ENCODE measurements at places on chromosomes 5 and 9. TPM values are rescaled to one million over a fixed set of nuclear protein-coding genes. Genes with fewer than 3 reads are reported as not detected.

NRG2 gene
- 0.24 TPM for total RNA-seq

SPATA31D4 gene
- total RNA-seq = not detected

DNA sequence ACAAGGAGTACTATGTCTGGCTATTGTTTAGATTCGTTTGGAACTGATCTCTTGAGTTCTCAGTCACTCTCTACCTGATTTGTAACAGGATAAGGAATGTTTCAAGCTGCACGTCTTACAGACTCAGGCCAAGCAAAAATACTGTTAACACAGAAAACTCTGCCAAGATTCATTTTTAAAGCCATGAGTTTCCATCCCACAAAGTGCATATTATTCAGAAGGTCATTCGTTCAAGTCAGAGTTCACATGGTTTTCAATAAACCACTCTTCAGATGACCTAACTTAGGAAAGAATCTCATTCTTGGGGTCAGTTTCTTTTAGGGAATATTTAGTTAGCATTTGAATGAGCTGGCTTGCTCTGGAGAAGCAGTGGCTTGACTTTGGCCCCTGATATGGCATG is 49.3 kb downstream of the F2R start:
- no peak for DNase-seq

DNA sequence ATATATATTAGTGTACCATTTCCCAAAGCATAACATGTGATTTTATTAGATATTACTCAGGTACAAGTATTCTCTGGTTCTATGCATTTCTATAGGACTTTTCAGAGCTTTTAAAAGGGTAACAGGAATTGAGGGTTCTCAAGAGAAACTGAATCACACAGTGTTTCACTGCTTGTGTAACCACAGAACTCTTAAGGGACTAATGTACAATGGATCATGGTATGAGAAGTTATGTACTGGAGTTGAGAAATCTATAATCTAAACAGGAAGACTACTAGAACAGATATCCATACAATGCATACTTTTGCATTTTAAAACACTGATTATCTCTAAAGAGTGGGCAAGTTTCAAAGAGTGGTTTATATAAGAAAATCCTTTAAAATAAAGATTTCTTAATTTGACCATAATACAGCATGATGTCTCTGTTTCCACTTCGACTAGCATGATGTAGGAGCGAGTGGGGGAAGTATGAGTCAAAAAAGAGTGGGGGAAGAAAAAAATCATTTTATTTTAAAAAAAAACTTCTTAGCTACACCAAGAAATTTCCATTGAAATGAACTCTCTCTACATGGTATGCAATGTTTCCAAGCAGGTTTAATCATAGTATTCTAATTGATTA is 183.5 kb downstream of the RFX3 start:
- DNase-seq = no peak

GRCh38 chr9:129597355-129598088 is 23.4 kb downstream of the C9orf50 start:
- peak; percentile 90 for DNase-seq

CDX1 gene
- total RNA-seq = 0.62 TPM

ANKRD34B gene
- 0.03 TPM for total RNA-seq
